ENCODE measurements at places on chromosomes 1 and 21.

- peak; percentile 97 for DNase-seq
These were observed 307.0 kb upstream of the USP25 start for GRCh38 chr21:15422783-15423182.

DNA sequence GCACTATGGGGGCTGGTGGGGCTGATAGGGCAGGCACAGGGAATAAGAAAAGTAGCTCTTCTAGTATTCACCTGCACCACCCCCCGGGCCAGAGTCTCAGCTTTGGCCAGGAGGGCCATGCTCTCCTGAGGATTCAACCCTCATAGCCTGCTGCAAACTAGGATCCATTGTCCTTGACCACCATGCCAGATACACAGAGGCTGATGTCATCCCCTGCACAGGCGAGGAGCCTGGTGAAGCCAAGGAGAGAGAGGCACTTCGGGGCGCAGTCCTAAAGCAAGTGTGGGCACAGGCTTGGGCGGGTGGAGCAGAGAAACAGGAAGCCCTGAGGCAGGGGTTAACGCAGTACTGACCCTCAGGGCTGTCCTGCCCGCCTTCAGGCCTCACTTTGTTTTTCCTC, 29.5 kb downstream of the TMEM53 start:
- no peak for DNase-seq

- peak; percentile 16 for DNase-seq
These were observed 31.2 kb upstream of the IFNAR2 start for GRCh38 chr21:33198346-33199099.

GRCh38 chr1:2251786-2252185, 23.7 kb downstream of the SKI start:
- DNase-seq = no peak

DNA sequence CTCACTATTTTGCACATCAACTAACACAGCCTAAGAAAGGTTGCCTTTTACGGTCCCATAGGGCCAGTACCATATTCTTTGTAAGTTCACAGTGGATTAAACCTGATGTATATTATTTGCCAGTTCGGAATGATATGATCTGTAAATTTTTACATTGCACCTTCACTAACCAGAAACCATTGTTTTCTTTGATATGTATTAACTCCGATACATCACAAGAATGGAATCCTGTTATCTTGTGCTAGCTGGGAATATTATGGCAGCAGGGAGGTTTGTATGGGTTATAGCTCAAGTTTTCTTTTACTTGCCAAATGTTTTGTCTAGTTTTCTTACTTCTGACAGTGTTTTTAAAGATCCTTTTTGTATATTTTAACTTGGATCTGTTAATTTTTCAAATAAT, 51.4 kb upstream of the S1PR1 start:
- DNase-seq = peak; percentile 25

- no peak for DNase-seq
These were observed 118.2 kb downstream of the OSBPL9 start for GRCh38 chr1:51734896-51735745.

GRCh38 chr1:20149601-20150325, 10.6 kb downstream of the PLA2G2F start:
- DNase-seq = no peak

- no peak for DNase-seq
These were observed 148.5 kb upstream of the EDN2 start for GRCh38 chr1:41632781-41633575.

- peak; percentile 19 for DNase-seq
These were observed 157.8 kb upstream of the DPYD start for GRCh38 chr1:98078596-98078995.

DNA sequence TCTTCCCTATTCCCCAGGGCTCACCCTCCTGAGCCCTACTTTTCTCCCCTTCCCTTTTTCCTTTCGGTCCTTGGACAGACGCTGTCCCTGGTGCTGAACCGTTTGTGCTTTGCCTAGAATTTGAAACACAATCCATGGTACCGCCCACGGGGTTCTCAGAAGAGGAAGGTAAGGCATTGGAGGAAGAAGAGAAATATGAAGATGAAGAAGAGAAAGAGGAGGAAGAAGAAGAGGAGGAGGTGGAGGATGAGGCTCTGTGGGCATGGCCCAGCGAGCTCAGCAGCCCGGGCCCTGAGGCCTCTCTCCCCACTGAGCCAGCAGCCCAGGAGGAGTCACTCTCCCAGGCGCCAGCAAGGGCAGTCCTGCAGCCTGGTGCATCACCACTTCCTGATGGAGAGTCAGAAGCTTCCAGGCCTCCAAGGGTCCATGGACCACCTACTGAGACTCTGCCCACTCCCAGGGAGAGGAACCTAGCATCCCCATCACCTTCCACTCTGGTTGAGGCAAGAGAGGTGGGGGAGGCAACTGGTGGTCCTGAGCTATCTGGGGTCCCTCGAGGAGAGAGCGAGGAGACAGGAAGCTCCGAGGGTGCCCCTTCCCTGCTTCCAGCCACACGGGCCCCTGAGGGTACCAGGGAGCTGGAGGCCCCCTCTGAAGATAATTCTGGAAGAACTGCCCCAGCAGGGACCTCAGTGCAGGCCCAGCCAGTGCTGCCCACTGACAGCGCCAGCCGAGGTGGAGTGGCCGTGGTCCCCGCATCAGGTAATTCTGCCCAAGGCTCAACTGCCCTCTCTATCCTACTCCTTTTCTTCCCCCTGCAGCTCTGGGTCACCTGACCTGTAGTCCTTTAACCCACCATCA, 10.4 kb downstream of the BCAN start:
- DNase-seq = peak; percentile 52

Measured in fibroblast of upper back skin (primary cell).